ENCODE measurements at places on chromosomes 7 and 10.

GRCh38 chr10:26430641-26431163 lies 7.4 kb upstream of the APBB1IP start:
- DNase-seq = peak; percentile 4

DNA sequence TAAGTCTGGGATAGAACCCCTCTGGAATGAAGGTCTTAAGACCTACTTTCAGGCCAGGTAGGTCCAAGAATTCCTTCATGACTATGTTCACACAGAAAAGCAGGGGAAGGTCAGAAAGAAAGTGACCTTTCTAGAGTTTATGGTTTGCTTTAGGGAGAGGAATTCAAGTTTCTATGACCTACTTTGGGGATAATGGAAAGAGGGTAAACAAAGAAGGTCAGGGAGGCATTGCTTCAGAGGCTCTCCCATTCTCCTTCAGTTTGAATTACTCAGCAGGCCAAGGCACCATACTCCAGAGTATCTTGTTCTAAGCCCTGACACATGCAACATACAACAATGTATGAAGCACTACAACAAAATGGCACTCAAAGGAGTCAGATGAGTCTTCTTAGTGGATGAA lies 11.5 kb upstream of the MACC1 start:
- DNase-seq = no peak

DNA sequence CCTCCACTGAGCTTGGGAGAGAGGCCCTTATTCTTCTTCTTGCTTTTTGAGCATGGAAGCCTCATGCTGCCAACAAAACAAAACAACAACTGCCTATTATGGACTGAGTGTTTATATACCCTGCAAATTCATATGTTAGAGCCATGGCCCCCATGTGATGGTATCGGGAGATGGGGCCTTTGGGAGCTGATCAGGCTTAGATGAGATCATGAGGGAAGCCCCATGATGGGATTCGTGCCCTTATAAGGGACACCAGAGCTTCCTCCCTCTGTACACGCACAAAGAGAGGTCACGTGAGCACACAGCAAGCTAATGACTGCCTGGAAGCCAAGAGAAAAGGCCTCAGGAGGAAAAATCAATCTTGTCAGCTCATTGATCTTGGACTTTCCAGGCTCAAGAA lies 235.0 kb downstream of the FANK1 start:
- DNase-seq = no peak

DNA sequence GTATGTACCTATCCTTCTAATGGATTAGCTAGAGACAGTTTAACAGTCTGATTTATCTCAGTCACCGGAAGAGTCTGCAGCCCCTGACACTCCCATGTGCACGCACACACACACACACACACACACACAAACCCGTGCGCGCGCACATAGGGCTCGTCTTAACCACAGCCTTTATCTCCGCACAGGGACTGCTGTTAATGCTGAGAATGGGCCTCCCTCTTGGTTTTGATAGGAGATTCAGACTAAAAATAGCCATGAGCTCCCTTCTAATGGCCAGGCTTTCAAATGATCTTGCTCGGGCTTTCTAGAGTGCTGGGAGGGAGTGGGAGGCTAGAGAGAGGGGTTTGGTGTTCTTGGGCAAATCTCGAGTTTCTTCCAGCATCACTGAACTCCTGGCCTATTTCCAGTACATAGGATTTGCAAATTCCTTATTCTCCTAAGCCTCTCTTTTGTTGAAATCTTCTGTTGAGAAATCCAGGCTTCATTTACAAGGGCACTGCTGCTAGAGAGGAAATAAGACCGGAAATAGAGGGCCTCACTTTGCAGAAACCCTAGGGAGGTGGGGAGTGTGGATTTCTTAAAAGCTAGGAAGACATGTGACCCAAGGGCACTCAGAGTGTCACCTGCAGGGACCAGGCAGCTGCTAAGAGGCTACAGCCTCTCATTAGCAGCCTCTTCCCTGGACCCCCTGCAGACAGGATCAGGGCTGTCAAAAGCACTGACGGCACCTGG lies 2.4 kb downstream of the TMEM72 start:
- DNase-seq = peak; percentile 97

DNA sequence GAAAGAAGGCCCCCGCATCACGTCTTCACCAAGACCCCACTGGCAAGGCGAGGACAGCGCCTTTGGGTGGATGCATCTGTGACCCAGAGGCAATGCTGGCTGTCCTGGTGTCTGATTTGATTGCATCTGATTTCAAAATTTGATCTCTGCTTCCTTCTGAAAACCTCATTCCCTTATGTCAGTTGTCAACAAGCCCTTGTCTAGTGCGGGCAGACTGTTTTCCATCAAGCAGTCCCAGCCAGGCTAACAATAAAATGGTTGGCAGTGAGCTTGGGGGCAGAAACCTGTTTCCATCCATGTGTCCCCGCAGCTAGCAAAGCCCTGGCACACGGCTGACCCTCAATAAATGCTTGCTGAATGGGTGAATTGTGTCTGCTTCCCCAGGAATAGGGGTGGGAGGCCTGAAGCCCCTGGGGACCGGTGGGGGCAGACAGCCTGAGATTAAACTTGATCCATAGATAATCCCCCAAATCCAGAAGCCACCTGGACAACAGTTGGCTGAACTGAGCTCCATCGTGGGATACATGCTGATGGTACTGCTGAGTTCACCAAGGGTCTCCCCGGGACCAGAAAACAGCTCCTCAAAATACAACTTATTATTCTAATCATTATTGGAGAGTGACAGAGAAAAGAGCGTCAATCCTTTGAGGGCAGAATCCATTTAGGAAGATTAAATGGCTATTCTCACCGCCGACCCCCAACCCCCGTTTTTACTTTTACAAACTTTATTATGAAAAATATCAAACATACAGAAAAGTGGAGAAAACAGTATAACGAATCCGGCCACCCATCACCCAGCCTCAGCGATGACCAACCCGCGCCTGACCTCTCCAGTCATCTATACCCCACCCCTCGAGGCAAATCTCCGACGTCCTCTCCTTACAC lies 912 bp upstream of the DUSP5 start:
- DNase-seq = no peak

DNA sequence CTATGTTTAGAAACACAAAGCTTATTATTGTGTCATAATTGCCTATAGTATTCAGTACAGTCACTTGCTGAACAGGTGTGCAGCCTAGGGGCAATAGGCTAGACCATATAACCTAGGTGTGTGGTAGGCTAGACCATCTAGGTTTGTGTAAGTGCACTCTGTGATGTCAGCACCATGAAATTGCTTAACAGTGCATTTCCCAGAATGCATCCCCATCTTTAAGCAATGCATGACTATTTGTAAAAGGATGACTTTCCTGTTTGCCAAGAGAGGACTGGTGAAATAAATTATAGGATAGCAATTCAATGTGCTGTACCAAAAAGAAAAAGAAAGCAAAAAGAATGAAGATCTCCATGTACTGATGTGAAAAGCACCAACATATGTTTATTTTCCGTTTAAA lies 288.7 kb upstream of the AUTS2 start:
- DNase-seq = no peak

- DNase-seq = no peak
These were observed 34.6 kb upstream of the CC2D2B start for GRCh38 chr10:95873139-95873538.

- no peak for DNase-seq
These were observed 44.2 kb downstream of the FEZF1 start for GRCh38 chr7:122260336-122260735.

DNA sequence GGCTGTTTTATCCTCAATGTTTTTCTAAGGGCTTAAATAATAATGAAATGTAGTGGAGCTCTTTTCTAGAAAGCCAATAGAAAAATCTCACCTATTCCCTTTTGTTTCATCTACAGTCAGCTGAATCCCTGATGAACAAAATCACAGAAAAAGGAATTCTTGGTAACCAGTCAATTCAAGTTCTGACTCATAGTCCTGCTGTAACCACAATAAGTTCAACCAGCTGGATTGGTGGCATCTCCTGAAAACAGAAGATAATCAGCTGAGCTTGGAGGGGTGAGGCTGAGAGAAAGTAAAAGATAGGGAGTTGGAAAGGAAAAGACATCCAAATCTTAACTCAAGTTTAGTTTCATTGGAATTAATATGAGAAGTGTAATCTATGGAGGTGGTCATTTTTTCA lies 772.1 kb downstream of the CCSER2 start:
- no peak for DNase-seq

- DNase-seq = no peak
These were observed 518 bp upstream of the COMMD3 start for GRCh38 chr10:22315455-22316285.

GRCh38 chr7:23969443-23969842 lies 259.4 kb downstream of the STK31 start:
- DNase-seq = no peak

DNA sequence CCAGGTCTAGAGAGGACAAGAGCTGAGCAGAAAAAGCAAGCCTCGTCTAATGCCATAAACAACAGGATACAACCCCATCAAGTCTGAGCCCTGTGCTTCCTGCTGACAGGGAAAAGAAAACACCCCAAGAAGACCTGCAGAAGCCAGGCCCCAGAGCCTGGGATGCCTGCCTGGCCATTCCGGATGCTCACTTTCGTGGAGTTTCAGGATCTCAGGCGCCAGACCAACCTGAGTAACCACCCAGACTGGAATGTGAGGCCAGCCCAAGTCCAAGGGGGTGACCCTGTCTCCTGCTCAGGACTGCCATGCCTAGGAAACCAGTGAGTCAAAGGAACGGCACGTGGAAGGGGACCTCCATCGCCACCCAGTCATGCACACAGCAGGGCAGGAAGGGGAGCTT lies 74.3 kb downstream of the PLXNA4 start:
- no peak for DNase-seq

DNA sequence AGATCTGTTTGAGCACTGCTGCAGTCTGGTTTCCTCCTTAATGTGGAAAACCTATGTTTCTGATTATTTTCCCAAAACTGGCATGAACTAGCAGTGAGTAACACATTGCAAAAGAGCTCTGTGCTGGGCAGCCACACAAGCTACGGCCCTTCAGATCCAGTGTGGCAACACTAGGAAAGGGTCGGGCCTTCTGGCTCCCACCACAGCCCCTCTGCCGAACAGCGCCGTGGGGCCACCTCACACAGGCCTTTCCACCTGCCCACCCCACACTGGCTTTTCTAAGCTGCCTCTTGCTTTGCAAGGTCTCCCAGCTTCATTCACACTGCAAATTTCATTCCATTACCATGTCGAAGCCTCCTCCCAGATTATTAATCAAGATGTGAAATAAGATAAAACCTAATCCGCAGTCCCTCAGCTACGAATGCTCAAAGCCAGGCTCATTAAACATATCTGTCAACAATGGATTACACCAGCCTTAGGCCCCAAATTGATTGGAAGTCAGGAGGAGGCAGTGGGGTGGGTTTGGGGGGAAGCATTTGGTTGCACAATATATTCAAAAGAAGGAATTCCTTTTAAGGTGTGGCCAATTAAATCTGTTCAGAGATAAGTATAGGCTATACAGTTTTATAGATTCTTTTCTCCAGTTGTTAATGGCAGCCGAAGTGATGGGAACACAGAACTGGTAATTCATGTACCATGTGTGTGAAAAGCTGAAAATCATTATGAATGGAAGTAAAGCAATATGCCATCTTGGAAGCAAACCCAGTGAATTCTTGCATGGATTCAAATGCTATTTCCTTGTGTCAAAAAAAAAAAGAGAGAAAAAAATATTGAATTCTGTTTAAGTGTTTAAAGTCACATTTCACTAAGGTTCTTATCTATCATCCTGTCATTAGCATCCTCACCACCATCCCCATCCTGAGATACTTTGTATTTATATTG lies 223.7 kb downstream of the MTERF1 start:
- DNase-seq = no peak

GRCh38 chr7:138970446-138970845 lies 10.7 kb downstream of the KIAA1549 start:
- DNase-seq = no peak

- DNase-seq = no peak
These were observed 950.2 kb downstream of the GATA3 start for GRCh38 chr10:9004736-9005135.

DNA sequence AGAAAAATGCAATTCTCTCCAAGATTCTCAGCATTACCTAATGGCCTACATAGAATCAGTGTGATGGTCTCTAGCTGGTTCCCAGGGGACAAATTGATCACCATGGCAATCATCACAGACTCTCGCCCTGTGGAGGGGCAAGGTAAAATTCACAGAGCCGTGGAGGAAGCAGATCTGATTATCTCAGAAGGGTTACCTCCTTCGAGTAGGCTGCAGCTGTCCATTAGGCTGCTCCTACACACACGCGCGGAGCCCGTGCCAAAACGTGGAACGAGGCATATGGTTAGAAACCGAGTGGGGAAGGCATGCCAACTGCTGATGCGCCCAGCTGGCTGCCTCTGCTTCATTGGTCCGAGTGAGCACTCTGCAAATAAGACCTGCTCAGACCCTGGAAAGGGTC lies 52.8 kb upstream of the PTER start:
- no peak for DNase-seq

DNA sequence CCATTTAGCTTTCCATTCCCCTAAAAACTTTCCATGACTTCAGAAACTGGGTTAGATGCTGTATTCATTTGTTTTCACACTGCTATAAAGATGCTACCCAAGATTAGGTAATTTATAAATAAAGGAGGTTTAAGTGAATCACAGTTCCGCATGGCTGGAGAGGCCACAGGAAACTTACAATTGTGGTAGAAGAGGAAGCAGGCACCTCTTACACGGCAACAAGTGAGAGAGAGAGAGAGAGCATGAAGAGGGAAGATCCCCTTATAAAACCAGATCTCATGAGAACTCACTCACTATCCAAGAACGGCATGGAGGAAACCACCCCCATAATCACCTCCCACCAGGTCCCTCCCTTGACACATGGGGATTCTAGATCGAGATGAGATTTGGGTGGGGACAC lies 336.8 kb downstream of the TFEC start:
- DNase-seq = no peak

DNA sequence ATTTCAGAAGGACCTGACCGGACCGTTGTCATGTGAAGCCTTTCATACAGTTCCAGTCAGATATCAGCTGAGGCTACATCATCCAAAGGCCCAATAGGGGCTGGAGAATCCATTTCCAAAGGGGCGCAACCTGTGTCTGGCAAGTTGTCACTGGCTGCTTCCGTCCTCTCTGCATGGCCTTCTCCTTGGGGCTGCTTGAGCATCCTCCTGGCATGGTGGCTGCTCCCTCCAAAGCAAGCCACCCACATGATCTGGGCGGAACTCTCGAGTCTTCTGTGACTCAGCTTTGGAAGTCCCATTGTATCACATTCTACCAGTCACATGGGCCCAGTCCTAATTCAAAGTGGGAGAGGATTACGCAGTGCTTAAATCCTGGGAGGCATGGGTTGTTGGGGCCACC lies 207.0 kb upstream of the SHH start:
- no peak for DNase-seq
